ENCODE measurements at places on chromosomes 1 and 21.

GRCh38 chr1:108054396-108054795, 89.4 kb upstream of the VAV3 start:
- no peak for DNase-seq

GRCh38 chr21:34822942-34823341, 154.1 kb downstream of the CLIC6 start:
- DNase-seq, result no peak

- no peak for DNase-seq
Measured at GRCh38 chr1:43220905-43221778, 48.6 kb upstream of the TMEM125 start.

DNA sequence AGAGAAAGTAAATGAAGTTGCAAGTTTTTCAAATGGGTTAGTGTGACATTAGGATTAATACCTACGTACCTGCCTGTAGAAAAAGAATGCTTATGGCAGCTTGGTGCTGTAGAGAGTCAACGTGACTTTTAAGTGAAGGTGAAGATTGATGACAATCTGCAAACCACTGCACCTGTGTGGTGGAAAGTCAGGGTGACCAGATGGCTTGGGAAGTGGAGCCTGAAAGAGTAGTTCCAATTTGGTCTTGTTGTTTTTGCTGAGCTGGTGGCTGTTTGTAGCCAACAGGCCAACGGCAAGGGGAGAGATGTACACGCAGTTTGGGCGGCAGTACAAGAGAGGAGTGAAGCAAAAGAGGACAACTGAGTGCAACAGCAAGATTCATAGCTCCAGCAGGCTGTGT, 78.1 kb upstream of the JAK1 start:
- DNase-seq, result no peak

- no peak for DNase-seq
Measured at GRCh38 chr1:166479052-166479631, 312.3 kb upstream of the FAM78B start.

DNA sequence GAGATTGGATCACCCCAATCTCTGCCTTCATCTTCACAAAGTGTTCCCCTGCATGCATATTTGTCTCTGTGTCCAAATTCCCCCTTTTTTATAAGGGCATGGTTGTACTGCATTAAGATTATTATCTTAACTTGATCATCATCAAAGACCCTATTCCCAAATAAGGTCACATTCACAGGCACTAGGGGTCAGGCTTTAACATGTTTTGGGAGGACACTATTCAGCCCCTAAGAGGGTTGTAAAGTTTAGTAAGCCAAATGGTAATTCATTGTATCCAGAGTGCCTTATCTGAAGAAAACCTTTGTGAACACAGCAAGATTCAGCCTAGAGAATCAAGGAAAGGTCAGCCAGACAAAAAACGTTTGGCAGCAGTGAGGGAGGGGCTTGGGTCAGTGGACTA, 317.6 kb upstream of the PLD5 start:
- no peak for DNase-seq

GRCh38 chr1:8352886-8353785, 35.2 kb downstream of the SLC45A1 start:
- DNase-seq, result no peak

DNA sequence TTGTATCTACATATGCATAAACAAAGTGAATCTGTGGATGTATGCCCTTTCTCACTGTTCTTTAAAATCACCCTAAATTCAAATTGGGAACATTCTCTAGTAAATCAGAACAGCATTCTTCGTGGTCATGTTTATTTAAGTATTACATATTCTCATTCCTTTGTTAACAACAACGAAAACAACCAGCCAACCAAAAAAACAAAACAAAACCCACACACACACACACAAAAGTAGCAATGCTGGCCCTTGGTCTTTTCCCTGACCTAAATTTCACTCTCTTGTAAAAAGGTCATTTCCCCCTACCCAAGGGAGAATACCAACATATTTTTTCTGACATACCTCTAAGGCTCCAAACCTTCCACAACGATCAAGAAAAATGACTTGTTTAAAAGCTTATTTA, 102.6 kb downstream of the NRIP1 start:
- no peak for DNase-seq
